ENCODE measurements at places on chromosomes 2 and 18. TPM values are rescaled to one million over a fixed set of nuclear protein-coding genes. Genes with fewer than 3 reads are reported as not detected.
A peak's percentile ranks its signal among the peaks of the same experiment; 100 is the strongest.

GRCh38 chr2:67456428-67456827, 59.3 kb downstream of the ETAA1 start:
- H3K4me3 ChIP-seq, result no peak overlapping the region
- H3K27ac ChIP-seq, result no peak overlapping the region
- H3K36me3 ChIP-seq, result no peaks in the 10 kb centered on the region
- DNase-seq, result no peak
- H3K27me3 ChIP-seq, result no peaks in the 10 kb centered on the region

GRCh38 chr18:41457765-41458326, 497.2 kb upstream of the PIK3C3 start:
- no peaks in the 10 kb centered on the region for H3K36me3 ChIP-seq
- peaks cover 7% of the 10 kb centered on the region for H3K4me1 ChIP-seq
- H3K27me3 ChIP-seq, result no peaks in the 10 kb centered on the region
- H3K27ac ChIP-seq, result no peak overlapping the region

DNA sequence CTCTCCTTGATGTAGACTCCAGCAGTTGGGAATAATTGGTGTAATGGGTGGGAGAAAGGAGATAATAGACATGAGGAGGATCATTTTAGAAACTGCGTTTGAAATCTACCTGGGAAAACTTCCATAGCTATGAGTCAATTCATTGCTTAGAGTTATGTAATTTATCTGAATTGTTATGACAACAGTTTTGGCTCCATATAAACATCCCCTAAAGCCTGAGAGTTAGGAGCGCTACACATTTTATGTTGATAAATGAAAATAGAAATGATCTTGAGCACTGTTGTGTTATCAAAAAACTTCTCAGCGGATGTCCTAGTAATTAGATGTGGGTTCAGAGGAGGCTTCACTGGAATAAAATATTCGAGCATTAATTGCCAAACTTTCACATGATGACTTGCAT, 573.4 kb downstream of the TSN start:
- DNase-seq, result no peak
- H3K4me1 ChIP-seq, result no peaks in the 10 kb centered on the region
- H3K27me3 ChIP-seq, result peaks cover 2% of the 10 kb centered on the region
- H3K27ac ChIP-seq, result no peak overlapping the region

DNA sequence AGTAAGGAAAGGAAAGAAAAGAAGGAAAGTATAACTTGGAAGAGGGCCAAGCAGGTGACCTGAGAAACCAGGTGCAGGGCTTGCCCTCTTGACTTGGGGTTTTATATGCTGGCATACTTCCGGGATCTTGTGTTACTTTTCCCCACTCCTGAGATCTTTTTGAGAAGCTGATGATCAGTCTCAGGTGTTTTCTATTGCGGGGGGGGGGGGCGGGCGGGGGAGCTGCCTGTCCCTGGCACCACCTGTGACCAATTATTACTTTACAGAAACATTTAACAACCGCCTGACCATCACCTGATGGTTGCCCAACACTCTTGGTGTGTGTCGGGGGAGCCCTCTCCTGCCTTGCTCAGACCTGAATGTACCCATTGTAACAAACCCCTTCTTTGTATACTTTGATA, 6.9 kb upstream of the CASP10 start:
- no peak for DNase-seq
- no peaks in the 10 kb centered on the region for H3K4me1 ChIP-seq
- no peaks in the 10 kb centered on the region for H3K36me3 ChIP-seq
- no peaks in the 10 kb centered on the region for H3K27me3 ChIP-seq
- H3K27ac ChIP-seq, result no peak overlapping the region
- H3K4me3 ChIP-seq, result no peak overlapping the region

CAPN14 gene
- total RNA-seq, result 0.31 TPM

GRCh38 chr2:71210292-71210691, 16.6 kb downstream of the PAIP2B start:
- no peaks in the 10 kb centered on the region for H3K4me1 ChIP-seq
- no peak for DNase-seq
- H3K4me3 ChIP-seq, result no peak overlapping the region
- H3K27ac ChIP-seq, result no peak overlapping the region

- peaks cover 4% of the 10 kb centered on the region for H3K4me1 ChIP-seq
- H3K27me3 ChIP-seq, result no peaks in the 10 kb centered on the region
- no peak overlapping the region for H3K27ac ChIP-seq
- DNase-seq, result peak; percentile 41
- no peaks in the 10 kb centered on the region for H3K36me3 ChIP-seq
- no peak overlapping the region for H3K4me3 ChIP-seq
These were observed 4.6 kb downstream of the NEURL3 start for GRCh38 chr2:96500385-96501066.

PRKRA gene
- total RNA-seq, result 74.4 TPM

DNA sequence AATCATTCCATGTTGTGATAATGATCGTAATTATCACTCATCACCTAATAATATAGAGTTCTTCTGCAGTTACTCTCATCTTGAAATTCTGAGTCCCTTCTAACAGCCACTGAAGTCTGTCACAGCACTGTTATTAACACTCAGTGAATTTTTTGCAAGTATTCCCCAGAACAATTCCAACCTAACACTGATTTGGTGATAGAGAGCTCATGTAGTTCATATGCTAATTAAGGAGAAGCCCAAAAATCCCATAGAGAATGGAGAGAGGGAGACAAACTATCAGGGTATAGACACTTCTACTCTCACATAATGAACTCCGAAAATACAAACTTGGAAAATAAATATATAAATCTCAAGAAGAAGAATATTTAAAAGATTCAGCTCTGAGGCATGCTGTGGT, 1253.4 kb upstream of the NXPH2 start:
- H3K4me3 ChIP-seq, result no peak overlapping the region
- no peaks in the 10 kb centered on the region for H3K27me3 ChIP-seq
- H3K27ac ChIP-seq, result no peak overlapping the region
- no peaks in the 10 kb centered on the region for H3K36me3 ChIP-seq

APCDD1 gene
- 4.7 TPM for total RNA-seq

DNA sequence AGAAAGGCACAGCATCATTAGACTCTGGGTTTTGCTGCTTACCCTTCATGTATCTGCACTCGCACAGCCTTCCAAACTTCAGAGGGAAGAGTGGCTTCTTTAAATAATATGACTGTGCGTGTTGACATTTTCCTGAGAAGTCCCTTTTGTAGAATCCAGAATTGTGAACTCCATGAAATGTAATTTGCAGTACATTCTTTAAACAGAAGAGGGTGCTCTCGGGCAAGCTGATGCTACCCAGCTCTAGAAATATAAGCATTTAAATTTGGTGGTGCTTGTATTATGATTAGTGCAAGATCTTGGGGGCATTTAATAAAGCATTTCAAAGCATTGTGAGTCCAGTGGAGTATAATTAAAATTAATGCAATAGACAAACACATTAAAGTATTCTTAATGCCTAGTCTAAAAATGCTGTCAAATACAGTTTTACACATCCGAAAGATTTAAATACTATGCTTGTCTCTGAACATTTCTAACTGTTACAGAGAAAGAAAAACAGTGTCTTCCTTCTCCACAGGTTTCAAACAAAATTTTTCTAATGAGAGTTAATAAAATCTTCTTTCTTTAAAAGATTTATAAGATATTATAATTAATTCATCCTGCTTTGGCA, 17.3 kb upstream of the GTF2A1L start:
- no peak overlapping the region for H3K4me3 ChIP-seq
- H3K27me3 ChIP-seq, result no peaks in the 10 kb centered on the region
- no peaks in the 10 kb centered on the region for H3K4me1 ChIP-seq
- no peak for DNase-seq
- H3K36me3 ChIP-seq, result no peaks in the 10 kb centered on the region
- H3K27ac ChIP-seq, result no peak overlapping the region

- DNase-seq, result no peak
- no peak overlapping the region for H3K27ac ChIP-seq
- peaks cover 2% of the 10 kb centered on the region for H3K4me1 ChIP-seq
- H3K27me3 ChIP-seq, result no peaks in the 10 kb centered on the region
- no peaks in the 10 kb centered on the region for H3K36me3 ChIP-seq
These were observed 31.2 kb upstream of the NXPH2 start for GRCh38 chr2:138811431-138811830.

DNA sequence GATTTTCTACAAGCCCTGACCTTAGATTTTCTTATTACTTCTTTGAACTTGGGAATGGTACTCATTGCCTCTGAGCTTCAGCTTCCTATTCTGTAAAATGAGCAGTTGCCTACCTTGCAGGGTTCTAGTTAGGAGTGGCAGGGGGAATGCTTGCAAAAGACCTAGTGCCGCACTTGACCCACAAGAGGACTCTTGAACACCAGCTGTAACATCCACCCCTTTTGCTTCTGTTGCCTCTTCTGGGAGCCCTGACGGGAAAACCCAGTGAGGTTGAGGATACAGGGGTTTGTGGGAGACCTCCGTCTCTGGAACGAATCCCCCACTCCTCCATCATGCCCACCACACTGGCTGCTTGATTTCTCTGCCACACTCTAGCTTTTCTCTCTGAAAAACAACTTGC, 27.1 kb upstream of the LBH start:
- no peaks in the 10 kb centered on the region for H3K36me3 ChIP-seq
- no peaks in the 10 kb centered on the region for H3K4me1 ChIP-seq
- no peak overlapping the region for H3K27ac ChIP-seq
- H3K4me3 ChIP-seq, result no peak overlapping the region

OSR1 gene
- total RNA-seq, result 0.17 TPM

All from endodermal cell (in vitro differentiated cells).